ENCODE measurements at places on chromosomes 2 and 18.
A peak's percentile ranks its signal among the peaks of the same experiment; 100 is the strongest.

- no peak for DNase-seq
Measured at GRCh38 chr2:74863802-74864248, 29.9 kb downstream of the HK2 start.

DNA sequence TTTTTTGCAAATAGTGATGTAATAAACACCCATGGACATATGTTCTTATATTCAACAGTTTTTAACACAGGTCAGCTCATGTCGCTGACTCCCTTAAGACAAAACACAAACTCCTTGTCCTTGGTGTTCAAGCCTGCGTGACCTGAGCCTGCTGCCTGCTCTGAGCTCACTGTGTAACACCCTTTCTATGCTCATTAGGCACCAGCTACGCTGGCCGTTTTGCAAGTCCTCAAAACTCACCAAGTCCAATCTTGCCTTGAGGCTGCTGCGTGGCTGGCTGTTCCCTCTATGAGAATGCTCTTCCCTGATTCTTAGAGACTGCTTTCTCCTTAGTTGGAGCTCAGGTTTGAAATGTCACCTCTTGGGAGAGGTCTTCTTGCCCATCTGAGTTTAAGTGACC lies 100.5 kb upstream of the GLI2 start:
- no peak for DNase-seq

DNA sequence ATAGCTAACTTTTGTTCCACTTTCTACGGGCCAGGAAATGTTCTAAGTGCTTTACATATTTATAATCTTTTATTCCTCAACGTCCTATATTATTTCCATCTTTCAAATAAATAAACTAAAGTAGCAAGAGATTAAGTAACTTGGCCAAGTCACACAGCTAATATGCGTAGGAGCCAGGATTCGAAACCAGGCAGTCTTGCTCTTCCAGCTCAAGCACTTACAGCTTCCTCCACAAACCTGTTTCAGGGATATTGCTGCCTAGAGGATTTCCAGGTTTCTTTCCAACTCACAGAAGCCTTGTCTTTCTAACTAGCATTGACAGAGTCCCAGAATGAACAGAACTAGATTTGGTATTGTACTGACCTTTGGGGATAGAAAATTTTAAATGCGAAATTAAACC lies 102.5 kb downstream of the FIGN start:
- no peak for DNase-seq

GRCh38 chr2:44883356-44883755 lies 58.1 kb upstream of the SIX3 start:
- DNase-seq = no peak

DNA sequence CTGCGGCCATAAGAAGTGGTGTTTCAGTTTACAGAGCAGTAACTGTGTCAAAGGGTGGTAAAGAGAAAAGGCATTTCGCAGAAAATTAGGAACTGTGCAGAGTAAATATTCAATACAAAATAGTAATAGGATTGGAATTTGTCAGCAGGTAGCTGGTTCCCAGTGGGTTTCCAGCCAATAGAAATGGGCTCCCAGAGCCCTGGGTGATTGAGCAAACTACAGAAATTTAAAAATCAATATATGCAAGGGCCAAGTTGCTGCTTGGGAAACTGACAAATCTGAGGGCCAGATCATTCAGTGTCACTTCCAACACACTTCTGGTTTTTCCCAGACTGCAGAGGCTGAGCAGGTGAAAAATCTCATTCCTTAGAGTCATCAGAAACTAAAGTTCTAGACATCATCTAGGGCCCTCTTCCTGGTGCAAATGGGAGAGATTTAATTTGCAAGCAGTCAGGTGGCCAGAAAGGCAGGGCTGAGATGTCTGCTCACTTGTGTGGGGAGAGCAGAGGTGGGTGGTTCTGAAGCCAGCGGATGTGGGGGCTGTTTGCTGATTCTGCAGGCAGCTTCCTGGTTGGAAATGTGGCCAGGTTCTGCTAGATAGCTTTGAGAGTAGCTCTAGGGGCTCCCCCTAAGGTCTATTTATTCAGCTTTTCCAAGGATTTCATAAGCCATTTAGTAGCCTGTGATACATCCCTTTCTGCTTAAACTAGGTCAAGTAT lies 182.4 kb downstream of the NCK2 start:
- peak; percentile 32 for DNase-seq

- no peak for DNase-seq
Measured at GRCh38 chr2:208012449-208012848, 12.9 kb downstream of the PLEKHM3 start.

DNA sequence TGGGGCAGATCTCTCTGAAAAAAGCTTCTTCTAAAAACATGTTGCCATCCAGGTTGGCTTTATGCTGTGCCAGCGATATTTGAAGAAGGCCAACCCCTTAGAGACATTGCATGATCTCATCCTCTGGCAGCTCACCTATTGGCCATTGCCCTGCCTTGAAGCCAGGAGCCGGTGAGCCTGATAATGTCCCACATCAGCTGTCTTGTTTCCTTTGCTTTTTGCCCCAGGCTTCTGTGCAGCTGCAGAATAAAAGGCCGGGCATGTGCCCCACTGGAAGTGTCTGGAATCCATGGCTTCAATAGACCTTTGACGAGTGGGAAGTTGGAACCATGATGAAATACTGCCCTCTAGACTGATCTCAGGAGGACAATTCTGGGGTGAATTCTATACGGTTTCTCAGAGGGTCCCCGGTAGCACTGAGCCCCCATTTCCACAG lies 523.5 kb upstream of the ZEB2 start:
- no peak for DNase-seq

DNA sequence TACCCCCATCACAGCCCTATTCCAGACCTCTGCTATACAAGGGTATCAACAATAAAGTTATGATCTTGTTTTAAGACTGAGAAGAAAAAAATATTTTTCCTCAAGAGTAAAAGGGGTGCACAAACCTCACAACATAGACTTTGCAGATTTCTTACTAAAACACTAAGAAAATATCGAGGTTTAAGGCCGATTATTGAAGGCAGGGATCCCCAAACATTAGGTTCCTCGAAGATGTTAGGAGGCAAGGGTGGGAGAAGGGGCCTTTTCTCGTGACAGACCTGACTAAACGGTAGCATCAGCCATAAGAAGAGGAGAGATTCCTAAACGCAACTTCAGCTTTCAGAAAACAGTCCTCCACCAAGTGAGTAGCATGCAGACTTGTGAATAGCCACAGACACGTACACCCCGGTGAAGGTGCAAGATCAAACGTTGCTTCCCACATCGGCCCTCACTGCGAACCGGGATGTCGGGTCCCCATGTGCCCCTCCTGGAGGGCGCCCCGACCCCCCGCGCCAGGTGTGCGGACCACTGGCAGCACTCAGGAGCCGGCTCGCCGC lies 678 bp downstream of the PIAS2 start:
- DNase-seq = no peak

DNA sequence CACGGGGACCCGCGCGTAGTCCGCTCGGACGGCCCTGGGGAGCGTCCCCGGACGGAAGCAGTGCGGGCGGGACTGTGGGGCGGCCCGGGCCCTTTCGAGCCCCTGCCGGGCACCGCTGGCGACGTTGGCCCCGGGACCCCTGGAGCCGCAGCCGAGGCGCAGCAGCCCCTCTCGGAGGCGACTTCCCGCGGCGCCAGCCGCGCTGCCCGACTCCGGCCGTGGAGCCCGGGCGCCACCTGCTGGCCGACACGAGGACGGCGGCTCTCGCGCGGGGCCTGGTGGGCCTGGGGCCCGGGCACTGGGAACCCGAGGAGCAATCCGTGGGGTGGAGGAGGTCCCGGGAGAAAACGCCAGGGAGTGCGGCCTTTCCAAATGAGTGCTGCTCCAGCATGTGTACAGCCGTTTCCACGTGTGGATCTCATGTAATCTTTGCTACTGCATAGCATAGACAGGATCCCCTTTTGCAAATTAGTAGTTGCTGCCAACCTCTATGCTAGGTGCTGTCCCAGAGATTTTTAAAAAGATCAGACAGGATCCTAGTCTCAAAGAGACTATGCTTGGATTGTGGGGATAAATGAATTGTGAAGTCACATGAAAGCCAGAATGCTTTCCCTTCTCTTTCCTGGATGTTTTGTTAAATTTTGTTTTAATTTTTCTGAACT lies 4.0 kb downstream of the ID2 start:
- peak; percentile 82 for DNase-seq

DNA sequence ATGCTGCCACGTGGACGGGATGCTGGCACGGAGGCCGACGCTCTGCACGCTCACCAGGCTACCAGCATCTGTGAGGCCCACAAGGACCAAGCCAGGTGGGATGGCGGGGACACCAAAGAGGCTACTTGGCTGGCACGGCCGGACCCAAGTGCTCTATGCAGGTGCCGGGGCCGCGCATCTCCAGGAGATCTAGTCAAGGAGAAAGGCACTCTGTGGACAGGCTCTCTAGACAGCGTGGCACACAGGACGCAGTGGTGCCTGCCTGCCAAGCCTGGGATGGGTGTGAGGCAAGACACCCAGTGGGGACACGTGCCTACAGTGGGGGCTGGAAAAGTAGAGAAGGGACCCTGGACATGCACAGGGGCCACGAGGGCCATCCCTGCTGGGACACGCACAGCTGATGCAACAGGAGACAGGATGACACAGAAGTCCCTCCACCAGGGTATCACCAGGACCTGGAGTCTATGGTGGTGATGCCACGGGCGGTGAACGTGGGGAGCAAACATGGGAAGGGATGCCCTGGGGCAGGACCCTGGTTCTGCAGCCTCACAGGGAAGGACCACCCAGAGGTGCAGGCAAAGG lies 28.5 kb downstream of the ZNF516 start:
- DNase-seq = no peak

- no peak for DNase-seq
Measured at GRCh38 chr2:10475811-10476660, 27.9 kb upstream of the ODC1 start.

DNA sequence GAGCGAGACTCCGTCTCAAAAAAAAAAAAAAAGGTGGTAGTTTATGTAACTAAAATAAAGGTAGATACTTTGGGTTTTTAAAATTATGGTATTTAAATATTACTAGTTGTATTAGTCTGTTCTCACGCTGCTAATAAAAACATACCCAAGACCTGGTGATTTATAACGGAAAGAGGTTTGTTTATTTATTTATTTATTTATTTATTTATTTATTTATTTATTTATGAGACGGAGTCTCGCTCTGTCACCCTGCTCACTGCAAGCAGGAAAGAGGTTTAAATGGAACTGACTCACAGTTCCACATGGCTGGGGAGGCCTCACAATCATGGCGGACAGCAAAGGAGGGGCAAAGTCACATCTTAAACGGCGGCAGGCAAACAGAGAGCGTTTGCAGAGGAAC lies 196.0 kb downstream of the CALCRL start:
- DNase-seq = no peak

GRCh38 chr2:235265348-235265965 lies 228.4 kb upstream of the AGAP1 start:
- no peak for DNase-seq

DNA sequence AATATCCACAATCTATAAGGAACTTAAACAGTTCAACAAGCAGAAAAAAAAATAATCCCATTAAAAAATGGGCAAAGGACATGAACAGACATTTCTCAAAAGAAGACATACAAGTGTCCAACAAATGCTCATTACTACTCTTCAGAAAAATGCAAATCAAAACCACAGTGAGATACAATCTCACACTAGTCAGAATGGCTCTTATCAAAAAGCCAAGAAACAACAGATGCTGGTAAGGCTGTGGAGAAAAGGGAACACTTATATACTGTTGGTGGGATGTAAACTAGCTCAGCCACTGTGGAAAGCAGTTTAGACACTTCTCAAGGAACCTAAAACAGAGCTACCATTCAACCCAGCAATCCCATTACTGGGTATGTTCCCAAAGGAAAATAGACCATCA lies 7.2 kb upstream of the CRYGB start:
- no peak for DNase-seq

DNA sequence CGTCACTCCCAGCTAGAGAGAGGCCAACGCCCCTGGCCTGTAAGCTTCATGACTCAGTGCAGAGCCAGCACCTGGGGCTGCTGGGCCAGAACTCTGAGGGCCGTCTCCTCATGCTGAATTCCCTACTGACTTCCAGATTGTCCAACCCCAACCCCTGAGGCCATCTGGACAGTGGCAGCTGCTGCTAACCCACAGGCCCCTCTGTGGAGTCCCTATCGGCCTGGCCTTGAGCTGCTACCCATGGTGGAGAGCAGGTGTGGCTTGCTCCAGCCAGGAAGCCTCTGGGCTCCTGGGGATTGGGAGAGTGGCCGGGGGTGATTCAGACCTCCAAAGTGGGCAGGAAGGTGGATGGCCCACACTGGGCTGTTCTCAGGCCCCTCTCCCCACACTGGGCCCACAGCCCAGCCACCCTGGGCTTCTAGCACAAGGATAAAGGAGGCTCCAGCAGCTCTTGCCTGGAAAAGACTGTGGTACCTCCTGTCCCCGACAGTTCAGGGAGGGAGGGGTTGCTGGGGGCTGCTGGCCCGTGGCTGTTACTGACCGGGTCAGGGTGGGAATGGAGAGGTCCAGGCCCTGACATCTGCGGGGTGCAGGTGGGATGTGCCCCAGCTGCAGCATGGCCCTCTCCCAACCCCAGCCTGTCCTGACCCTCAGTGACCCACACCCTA lies 8.2 kb downstream of the TEKT4 start:
- no peak for DNase-seq

DNA sequence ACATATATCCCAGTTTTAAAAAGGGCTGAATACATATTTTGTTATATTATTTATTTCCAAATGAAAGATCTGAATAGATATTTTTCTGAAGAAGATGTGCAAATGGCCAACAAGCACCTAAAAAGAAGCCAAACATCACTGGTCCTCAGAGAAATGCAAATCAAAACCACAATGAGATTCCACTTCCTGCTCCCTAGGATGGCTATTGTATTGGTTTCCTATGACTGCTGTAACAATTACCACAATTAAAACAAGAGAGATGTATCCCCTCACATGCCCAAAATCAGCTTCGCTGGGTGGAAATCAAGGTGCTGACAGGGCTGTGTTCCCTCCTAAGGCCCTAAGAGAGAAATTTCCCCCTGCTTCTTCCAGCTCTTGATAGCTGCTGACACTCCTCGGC lies 23.2 kb downstream of the ABCB11 start:
- DNase-seq = no peak

DNA sequence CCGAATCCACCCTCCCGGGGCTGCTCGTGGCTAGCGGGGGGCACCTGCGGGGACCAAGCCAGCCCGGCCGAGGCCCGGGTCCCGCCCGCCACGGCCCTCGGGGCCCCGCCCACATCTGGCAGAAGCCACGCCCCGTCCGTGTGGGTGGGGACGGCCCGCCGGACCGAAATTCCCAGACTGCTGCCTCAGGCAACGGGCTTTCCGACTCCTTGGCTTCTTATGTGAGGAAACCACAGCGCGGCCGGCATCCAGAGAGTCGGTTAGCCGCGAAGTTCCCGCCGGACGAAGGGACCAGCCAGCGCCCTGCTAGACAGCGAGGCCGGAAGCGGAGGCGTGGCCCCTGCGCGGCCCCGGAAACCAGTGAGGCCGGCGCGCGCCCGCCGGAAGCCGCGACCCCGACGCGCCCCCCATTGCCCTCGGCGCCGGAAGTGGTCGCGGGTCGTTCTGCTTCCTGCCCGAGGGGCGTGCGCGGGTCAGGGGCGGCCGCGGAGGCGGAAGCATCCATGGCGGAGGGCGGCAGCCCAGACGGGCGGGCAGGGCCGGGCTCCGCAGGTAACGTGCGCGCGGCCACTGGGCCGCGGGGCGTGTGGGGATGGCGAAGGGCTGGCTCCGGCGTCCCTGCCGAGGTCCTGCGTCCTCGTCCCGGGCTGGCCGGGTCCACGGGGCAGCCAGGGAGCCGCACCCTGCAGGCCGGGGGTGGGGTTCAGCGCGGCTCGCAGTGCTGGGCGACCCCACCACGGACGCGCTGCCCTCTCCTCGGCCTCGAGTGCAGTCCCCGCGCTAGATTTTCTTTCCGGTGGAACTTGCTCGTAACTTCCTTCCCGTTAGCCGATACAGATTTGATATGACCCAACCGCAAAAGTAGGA lies at the start of gene ASB1:
Gene ASB1 (plus strand): TSS at position 360 of the 867 bp plus-strand sequence. CDS start 144 bp downstream, at position 504.
- DNase-seq = peak; percentile 59

GRCh38 chr2:105576440-105577241 lies 168.1 kb upstream of the NCK2 start:
- no peak for DNase-seq

Measured in T-helper 9 cell (primary cell).